T-cell (primary cell): ENCODE measurements at places on chromosomes 11 and 22. TPM values are rescaled to one million over a fixed set of nuclear protein-coding genes. Genes with fewer than 3 reads are reported as not detected.
A peak's percentile ranks its signal among the peaks of the same experiment; 100 is the strongest.

TCF20 gene
- 98.8 TPM for total RNA-seq

FAM227A gene
- total RNA-seq: 0.33 TPM

MGAT3 gene
- 0.23 TPM for total RNA-seq

PATE2 gene
- total RNA-seq: not detected

IL10RA gene
- 404 TPM for total RNA-seq

KRTAP5-2 gene
- not detected for total RNA-seq

LRP5 gene
- total RNA-seq: 2.2 TPM

MPPED2 gene
- 0.76 TPM for total RNA-seq

GLYATL2 gene
- total RNA-seq: not detected

PARVB gene
- total RNA-seq: 7.5 TPM

TCN2 gene
- total RNA-seq: 0.57 TPM

DNA sequence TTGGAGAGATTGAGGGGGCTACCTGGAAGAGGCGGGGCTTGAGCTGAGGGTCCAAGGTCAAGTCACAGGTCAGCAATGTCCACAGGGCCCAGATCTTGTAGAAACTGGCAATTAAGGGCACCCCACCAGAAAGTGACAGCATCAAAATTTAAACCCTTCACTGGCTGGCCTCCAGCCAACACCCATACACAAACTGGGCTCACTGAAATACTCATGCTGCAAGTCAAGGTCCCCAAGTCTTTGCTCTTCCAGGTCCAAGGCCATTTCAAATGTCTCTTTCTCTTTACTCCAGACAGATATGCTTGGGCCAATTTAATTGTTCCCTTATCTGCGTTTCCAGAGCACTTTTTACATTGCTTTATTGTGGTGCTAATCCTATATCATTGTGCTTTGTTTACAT lies 36.4 kb downstream of the LMO2 start:
- DNase-seq: no peak

DNA sequence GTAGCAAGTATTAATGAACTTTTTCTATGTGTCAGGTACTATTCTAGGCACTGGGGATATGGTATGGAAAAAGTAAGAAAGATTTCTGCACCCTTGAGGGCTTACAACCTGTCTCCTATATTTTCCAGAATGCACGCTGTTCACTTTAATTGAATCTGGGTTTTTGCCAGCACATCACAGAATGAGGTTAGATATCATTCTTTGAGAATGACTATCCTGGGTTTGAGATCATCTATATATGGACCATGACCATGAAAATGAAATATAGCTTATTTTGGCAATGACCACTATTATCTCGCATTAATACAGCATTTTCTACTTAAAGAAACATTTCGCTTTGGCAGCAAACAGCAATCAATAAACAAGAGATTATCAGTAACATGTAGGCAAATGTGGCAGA lies 46.9 kb downstream of the C11orf71 start:
- no peak for DNase-seq

- DNase-seq: no peak
These were observed 13.0 kb downstream of the OAF start for GRCh38 chr11:120223793-120224192.

GRCh38 chr11:46918083-46918787 lies at the start of gene LRP4:
TSS of gene LRP4 (minus strand) at chr11:46918550. CDS start at chr11:46918379, 171 bp downstream.
- DNase-seq: no peak

DNA sequence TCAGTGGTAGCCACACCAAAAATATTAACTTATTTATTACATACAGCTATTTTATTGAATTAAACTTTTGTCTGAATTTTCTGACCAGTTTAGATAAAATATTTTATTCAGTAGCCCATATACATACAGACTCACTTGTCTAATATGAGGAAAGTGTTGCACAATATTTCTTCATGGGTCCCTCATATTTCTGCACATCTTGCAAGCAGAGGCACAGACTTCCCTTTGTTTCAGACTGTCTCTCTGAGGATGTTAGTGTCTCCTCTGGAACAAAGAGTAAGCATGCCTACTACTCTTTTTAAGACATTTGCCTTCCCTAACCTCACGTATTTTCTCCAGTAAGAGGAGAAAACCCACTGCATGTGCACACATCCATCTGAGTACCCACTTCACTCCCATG lies 81.2 kb downstream of the OR5AK2 start:
- DNase-seq: no peak

DNA sequence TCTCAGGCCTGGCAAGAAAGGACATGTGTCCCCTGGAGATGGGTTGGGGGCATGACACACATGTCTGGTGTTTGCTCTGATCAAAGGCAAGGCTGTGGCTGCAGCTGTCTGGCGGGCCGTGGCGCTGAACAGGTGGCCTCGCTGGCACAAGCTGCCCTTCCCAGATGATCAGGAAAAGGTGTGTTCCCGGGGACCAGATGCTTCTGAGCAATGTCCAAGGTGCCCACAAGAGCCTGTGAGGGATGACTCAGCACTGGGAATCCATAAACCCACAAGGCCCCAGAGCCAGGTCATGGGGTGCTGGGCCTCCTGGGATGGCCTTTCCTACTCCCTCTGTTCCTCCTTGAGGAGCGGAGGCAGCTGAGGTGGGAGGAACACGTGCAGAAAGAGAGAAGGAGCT lies 9.7 kb upstream of the LRP5 start:
- no peak for DNase-seq

GRCh38 chr11:13366266-13367026 lies 88.9 kb downstream of the BMAL1 start:
- DNase-seq: no peak

GRCh38 chr11:61131186-61131585 lies 28.9 kb downstream of the CD5 start:
- no peak for DNase-seq

- no peak for DNase-seq
These were observed 54.4 kb downstream of the TRAF6 start for GRCh38 chr11:36455658-36456111.

DNA sequence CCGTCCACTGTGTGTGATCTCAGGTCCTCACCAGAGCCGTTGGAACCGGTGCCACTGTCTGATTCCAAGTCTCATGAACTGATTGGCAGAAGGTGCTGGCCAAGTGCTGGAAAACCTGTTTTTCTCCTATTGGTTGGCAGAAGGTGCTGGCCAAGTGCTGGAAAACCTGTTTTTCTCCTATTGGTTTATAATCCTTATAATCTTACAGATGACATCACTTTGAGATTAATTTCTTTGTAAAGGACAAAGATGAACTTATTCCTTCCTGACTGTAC lies 1106.3 kb downstream of the BRD1 start:
- no peak for DNase-seq

- no peak for DNase-seq
These were observed 36.5 kb downstream of the TOM1 start for GRCh38 chr22:35335936-35336781.

GRCh38 chr11:2797741-2798361 lies 87.7 kb downstream of the CDKN1C start:
- DNase-seq: no peak

DNA sequence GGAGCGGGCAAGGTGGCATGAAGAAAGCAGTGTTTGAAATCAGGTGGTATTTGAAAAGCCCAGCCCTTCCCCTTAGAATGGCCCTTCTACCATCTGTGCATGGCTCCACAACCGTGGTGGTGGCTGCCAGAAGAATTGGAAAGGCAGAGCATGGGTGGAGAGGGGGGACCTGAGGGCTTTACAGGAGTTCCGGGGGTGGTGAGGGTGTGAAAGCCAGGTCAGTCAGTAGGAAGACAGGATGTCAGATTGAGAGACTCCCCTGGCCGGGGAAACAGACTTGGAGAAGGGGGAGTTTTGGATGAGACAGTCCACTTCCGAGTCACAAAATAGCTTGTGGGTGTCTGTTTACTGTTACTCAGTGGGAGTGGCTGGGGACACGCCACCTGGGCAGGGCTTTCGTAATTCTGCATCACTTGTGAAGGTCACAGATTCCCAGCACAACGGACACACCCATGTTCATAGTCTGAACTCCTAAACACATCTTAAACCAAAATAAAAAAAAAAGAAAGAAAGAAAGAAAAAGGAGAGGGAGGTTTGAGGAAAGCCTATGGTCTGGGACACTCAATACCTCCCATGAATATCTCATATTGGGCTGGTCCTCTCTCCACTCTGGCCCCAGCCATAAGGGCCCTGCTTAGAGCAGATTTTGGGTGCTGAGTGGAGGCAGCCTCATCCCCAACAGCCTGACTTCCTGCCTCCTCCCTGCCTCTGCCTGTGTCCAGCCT lies 24.4 kb upstream of the SMIM35 start:
- DNase-seq: no peak

- DNase-seq: no peak
These were observed 55.2 kb upstream of the ZBED5 start for GRCh38 chr11:10913075-10913474.

- no peak for DNase-seq
These were observed 184.5 kb upstream of the NTM start for GRCh38 chr11:131185915-131186314.

GRCh38 chr11:121356357-121356756 lies 63.8 kb downstream of the SC5D start:
- no peak for DNase-seq

- DNase-seq: no peak
These were observed 4.0 kb downstream of the DSCAML1 start for GRCh38 chr11:117792992-117793391.

GRCh38 chr11:58622344-58622743 lies at the start of gene CNTF:
TSS of gene CNTF (plus strand) at chr11:58622665. CDS start at chr11:58622753, 88 bp downstream.
- no peak for DNase-seq

DNA sequence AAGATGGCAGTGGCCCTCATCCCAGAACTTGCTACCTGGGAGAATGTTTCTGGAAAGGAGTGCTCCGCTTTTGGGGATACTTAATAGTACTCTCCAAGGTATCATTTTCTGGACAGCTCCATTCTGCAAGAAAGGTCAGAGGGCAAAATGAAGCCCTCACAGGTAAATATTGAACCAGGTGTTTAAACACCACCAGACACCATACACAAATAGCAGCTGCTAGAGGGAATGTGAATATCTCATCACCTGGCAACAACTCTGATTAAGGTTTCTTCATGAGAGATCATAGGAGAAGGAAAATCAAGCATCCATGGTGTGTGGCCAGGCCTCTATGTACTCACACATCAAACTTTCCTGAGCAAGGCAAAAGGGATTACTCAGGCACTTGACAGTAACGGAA lies 226.1 kb upstream of the FAT3 start:
- no peak for DNase-seq

DNA sequence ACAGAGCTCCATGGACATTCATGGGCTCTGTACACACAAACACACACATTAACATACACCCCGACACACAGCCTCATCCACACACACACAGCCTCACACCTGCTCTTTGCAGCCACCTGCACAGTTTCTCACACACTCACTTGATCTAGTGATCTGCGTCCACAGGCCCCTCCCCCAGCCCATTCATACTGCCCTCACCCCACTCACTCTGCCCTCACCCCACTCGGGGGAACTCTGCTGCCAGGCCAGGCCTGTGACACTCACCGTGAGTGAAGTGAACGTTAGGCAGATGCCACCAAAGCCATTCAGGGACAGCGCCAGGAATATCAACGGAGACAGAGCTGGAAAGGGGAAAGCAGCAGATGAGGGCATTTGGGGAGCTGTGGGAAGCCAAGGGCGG lies 15.0 kb downstream of the SLC43A1 start:
- no peak for DNase-seq

- no peak for DNase-seq
These were observed 3.4 kb downstream of the EMID1 start for GRCh38 chr22:29208879-29209623.

- no peak for DNase-seq
These were observed 133.3 kb upstream of the ANO3 start for GRCh38 chr11:26198532-26199096.

GRCh38 chr11:11985954-11986949 lies 22.2 kb downstream of the DKK3 start:
- DNase-seq: no peak

DNA sequence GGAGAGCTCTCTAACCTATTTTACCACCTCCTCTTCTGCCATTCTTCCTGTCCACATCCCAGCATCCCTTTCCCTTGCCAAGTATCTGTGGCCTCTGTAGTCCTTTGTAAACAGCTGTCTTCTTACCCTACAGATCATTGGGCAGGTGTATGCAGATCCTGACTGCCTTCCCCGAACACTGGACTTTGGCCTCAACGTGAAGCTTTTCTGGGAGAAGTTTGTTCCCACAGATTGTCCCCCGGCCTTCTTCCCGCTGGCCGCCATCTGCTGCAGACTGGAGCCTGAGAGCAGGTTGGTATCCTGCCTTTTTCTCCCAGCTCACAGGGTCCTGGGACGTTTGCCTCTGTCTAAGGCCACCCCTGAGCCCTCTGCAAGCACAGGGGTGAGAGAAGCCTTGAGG lies 17.3 kb downstream of the PIK3IP1 start:
- no peak for DNase-seq

- DNase-seq: no peak
These were observed 353.7 kb downstream of the INSC start for GRCh38 chr11:15468466-15468865.

GRCh38 chr22:34526681-34527080 lies 539.3 kb upstream of the ISX start:
- no peak for DNase-seq

- no peak for DNase-seq
These were observed 44.7 kb downstream of the ABTB2 start for GRCh38 chr11:34313099-34313517.

DNA sequence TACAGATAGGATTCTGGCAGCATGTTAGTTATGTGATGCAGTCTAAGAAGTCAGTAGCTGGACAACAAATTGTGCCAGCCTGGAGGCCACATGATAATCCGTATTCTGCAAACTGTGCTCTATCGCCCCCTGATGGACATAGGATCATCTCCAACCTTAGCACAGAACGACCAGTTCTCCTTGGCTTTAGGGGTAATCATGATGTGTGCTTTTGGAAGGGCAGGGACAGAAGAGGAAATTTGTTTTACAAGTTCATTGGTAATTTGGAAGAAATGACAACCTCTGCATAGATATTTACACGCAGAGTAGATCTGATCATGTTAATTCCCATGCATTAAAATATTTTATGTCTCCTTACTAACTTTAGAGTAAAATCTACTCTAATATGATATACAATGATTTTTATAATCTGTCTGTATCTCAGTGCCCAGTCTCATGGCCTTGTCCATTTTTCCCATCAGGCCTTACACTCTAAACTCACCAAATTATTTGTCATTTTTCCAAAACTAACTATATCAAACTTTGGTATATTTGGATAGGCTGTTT lies 12.1 kb downstream of the OR10D3 start:
- DNase-seq: peak; percentile 59

DNA sequence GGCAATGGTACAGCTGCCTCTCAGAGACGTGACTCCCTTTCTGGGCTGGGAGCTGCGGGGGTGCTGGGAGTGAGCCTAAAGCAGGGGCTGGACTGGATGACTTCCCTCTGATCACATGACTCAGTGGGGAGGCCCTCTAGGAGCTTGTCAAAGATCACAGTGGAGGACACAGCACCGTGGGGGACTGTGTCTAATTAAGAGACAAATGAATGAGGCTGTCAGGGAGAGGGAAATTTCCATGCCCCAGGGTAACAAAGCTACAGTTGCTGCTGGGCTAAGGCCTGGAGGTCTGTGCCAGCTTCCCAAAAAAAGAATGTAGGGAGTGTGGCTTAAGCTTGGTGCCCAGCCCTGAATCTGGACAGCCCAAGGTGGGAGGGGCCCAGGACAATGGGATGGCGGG lies 262.8 kb upstream of the PLET1 start:
- no peak for DNase-seq

- DNase-seq: peak; percentile 87
These were observed 7.2 kb downstream of the ARSA start for GRCh38 chr22:50620593-50621355.

- DNase-seq: no peak
These were observed 279.4 kb upstream of the PDGFD start for GRCh38 chr11:104443387-104443786.
